ENCODE measurements at places on chromosomes 12 and 14. TPM values are rescaled to one million over a fixed set of nuclear protein-coding genes. Genes with fewer than 3 reads are reported as not detected.

DNA sequence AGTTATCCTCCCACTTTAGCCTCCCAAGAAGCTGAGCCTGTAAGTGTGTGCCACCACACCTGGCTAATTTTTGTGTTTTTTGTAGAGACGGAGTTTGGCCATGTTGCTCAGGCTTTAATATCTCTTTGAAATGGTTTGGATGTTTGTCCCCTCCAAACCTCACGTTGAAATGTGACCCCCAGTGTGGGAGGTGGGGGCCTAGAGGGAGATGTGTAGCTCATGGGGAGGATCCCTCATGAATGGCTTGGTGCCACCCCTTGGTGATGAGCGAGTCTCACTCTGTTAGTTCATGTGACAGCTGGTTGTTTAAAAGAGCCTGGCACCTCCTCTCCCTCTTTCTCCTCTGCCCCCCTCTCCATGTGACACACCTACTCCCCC is 23.6 kb upstream of the TTC7B start:
- H3K36me3 ChIP-seq = no peaks in the 10 kb centered on the region
- H3K4me1 ChIP-seq = peaks cover 10% of the 10 kb centered on the region
- peak overlapping the region; percentile 50 for H3K27ac ChIP-seq
- no peak overlapping the region for H3K4me3 ChIP-seq
- DNase-seq = no peak

GRCh38 chr14:64569138-64569631 is 19.4 kb downstream of the PPP1R36 start:
- no peaks in the 10 kb centered on the region for H3K27me3 ChIP-seq
- peak overlapping the region; percentile 75 for H3K27ac ChIP-seq
- H3K36me3 ChIP-seq = no peaks in the 10 kb centered on the region
- H3K4me3 ChIP-seq = no peak overlapping the region
- no peak for DNase-seq

DNA sequence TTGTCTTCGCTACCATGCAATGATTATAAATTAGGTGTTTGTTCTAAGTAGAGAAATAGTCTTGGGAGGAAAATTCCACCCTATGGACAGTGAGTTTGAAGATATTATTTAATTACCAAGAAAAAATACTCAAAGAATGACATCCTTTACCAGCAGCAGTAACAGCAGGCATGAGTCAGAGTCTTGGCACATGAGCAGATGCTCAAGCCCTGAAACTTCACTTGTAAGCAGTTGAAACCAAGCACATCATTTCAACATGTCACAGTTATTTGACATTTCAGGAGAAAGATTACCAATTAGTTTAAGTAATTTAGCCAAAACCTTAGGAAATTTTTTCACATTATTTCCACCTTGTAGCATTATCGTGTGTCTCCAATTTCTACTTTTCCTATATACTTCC is 99.2 kb downstream of the C12orf50 start:
- H3K4me1 ChIP-seq = peaks cover 5% of the 10 kb centered on the region
- H3K27ac ChIP-seq = no peak overlapping the region
- no peak overlapping the region for H3K4me3 ChIP-seq
- no peaks in the 10 kb centered on the region for H3K36me3 ChIP-seq

SLCO1C1 gene
- total RNA-seq = 0.36 TPM

- H3K4me3 ChIP-seq = no peak overlapping the region
- no peaks in the 10 kb centered on the region for H3K36me3 ChIP-seq
- DNase-seq = no peak
- no peak overlapping the region for H3K27ac ChIP-seq
- H3K27me3 ChIP-seq = peaks cover 9% of the 10 kb centered on the region
Measured at GRCh38 chr14:90137807-90138206, 76.0 kb downstream of the KCNK13 start.

DNA sequence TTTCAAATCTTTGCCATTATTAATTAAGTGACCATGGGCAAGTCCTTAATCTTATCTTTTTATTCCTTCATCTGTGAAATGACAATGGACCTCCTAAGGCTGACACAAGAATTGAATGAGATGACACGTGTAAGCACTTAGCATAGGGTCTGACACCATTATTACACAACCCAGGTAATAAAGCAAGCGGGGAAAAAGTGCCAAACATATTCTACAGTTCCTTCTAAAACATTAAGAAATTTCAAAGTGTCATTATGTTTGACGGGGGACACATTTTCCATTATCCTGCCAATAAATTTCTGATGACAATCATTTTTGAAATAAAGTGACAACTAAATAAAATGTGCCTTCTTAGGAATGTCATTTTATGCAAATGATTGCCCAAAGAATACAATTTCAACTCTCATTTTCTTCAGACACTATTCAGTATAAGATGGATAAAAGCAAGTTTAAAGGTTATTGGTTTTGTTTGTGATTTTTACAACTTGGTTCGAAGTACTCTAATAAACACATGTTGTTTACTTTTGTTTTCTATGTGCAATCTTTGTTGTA is 3.0 kb downstream of the ANKS1B start:
- peaks cover 10% of the 10 kb centered on the region for H3K4me1 ChIP-seq
- no peaks in the 10 kb centered on the region for H3K36me3 ChIP-seq
- DNase-seq = no peak
- H3K27ac ChIP-seq = no peak overlapping the region

DNA sequence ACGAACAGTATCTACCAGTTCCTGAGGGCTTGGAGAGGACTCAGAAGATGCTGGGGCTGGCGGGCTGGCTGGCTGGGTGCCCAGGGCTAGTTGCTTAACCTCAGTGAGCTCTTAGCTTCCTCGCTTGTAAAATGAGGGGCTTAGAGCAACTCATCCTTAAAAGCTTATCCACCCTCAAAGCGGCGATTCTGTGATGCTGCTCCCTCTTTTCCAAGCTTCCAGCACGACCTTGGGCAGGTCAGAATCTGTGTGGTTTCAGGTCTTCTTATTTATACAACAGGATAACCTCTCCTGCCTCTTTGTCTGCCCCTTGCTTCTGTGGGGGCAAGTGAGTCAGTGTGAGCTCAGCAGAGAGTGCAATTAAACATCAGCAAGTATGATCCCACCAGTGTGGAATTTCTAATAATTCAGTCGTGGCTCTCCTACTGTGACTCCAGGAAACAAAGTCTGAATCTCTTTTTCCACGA is 281.8 kb downstream of the KSR2 start:
- H3K27me3 ChIP-seq = peaks cover 13% of the 10 kb centered on the region
- H3K36me3 ChIP-seq = no peaks in the 10 kb centered on the region

GRCh38 chr14:48304729-48305128 is 629.3 kb upstream of the MDGA2 start:
- no peak for DNase-seq
- H3K27ac ChIP-seq = no peak overlapping the region
- H3K4me3 ChIP-seq = no peak overlapping the region
- no peaks in the 10 kb centered on the region for H3K4me1 ChIP-seq
- H3K27me3 ChIP-seq = no peaks in the 10 kb centered on the region

TAPBPL gene
- total RNA-seq = 1.2 TPM

DNA sequence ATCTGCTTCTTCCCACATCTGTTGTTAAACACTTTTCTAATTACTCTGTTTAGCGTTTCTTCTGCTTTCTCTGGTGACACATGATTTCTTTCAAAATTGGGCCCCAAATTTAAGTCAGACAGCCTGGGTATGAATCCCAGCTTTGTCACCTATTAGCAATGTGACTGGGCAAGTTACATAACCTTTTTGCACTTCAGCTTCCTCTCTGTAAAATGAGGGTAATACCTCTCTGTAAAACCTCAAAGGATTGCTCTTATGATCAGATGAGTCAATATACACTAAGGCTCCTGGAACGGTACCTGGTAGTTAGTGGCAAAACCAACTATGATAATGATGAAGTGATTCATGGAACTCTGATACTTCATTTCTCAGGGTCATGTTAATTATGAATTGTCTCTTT is 33.0 kb downstream of the E2F7 start:
- no peak overlapping the region for H3K4me3 ChIP-seq
- no peak for DNase-seq
- no peaks in the 10 kb centered on the region for H3K4me1 ChIP-seq
- no peak overlapping the region for H3K27ac ChIP-seq
- peaks cover 28% of the 10 kb centered on the region for H3K36me3 ChIP-seq
- H3K27me3 ChIP-seq = no peaks in the 10 kb centered on the region

DNA sequence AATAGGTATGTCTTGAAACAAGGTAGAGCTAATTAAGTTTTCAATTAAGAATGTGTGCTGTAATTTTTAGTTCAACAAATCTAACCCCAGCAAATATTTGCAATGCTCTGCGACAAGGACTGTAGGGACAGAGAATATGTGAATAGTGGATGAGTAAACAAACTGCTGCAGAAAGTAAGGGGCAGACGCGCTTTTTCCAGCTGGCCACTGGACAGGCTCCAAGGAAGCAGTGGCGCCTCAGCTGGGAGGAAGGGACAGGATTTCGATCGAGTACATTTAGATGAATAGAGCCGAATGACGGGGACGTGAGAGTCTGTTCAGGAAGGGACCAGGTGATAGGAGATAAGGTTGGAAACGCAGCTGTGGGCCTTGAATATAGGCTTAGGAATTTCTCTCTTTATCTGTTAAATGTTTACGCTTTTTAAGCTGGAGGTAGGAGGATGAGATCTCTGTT is 69.3 kb downstream of the ELK3 start:
- H3K27me3 ChIP-seq = no peaks in the 10 kb centered on the region
- H3K4me3 ChIP-seq = no peak overlapping the region
- no peak overlapping the region for H3K27ac ChIP-seq
- H3K36me3 ChIP-seq = peaks cover 16% of the 10 kb centered on the region

ABCD2 gene
- 0.70 TPM for total RNA-seq

DNA sequence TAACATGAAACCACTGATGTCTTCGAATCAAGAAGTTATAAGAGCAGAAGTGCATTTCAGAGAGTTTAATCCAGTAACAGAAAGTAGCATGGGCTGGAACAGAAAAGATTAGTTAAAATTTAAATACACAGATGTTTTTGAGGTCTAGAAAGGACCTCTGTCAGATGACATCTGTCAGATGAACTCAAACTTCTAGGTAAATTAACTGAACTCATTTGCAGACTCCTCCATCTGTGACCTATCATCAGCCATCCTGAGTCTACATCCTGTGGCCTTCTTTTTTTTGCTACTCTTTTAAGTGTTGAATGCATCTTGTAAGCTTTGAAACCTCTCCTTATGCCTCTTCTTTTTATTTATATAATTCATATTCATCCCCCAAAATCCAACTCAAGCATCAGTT is 53.3 kb downstream of the C2CD5 start:
- H3K4me1 ChIP-seq = no peaks in the 10 kb centered on the region
- no peak overlapping the region for H3K27ac ChIP-seq
- no peaks in the 10 kb centered on the region for H3K27me3 ChIP-seq
- peaks cover 20% of the 10 kb centered on the region for H3K36me3 ChIP-seq

GRCh38 chr12:95731519-95731958 is 59.0 kb downstream of the NTN4 start:
- H3K36me3 ChIP-seq = peaks cover 7% of the 10 kb centered on the region
- no peak for DNase-seq
- H3K27ac ChIP-seq = no peak overlapping the region
- H3K4me1 ChIP-seq = no peaks in the 10 kb centered on the region

DNA sequence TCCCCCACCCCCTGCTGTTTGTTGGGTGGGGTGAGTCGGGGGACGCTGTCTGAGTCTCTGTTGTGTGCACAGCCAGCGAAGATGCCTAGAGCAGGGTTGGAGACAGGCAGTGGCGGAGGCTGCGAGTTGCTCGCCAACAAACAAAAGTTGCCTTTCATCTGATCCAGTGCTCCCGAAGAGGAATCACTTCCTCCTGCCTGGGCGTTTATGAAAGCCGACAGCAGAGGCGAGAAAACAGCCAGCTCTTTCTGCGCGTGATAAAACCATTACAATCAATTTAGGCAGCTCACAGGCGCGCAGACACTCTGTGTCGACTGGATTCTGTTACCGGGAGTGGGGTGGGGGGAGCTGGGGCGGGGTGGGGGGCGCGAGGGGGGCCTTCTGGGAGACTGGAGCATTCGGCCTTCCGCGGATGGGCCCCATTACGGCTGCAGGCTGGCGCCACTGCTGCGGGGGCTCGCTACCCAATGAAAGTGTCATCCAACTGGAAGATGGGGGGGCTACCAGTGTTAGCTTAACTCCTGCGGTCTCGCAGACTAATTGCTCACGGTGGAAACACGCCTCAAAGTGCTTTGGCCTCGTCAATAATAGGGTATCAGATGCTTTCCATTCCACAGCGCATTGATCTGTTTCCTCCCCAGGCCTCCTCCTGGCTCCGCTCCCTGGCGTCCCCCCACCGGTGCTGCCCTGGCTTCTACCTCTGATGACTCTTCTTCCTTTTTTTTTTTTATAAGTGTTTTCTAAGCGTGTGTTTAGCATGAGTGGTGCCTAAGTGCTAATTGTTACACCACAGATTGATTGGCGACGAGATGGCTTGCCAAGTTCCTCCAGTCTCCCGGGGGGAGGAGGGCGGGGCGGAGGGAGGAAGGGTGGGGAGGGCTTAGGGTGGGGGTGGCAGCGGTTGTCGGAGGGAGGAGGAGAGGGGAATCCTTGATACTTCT is 678.4 kb downstream of the MED13L start:
- DNase-seq = peak; percentile 14
- peaks cover 25% of the 10 kb centered on the region for H3K4me1 ChIP-seq

DNA sequence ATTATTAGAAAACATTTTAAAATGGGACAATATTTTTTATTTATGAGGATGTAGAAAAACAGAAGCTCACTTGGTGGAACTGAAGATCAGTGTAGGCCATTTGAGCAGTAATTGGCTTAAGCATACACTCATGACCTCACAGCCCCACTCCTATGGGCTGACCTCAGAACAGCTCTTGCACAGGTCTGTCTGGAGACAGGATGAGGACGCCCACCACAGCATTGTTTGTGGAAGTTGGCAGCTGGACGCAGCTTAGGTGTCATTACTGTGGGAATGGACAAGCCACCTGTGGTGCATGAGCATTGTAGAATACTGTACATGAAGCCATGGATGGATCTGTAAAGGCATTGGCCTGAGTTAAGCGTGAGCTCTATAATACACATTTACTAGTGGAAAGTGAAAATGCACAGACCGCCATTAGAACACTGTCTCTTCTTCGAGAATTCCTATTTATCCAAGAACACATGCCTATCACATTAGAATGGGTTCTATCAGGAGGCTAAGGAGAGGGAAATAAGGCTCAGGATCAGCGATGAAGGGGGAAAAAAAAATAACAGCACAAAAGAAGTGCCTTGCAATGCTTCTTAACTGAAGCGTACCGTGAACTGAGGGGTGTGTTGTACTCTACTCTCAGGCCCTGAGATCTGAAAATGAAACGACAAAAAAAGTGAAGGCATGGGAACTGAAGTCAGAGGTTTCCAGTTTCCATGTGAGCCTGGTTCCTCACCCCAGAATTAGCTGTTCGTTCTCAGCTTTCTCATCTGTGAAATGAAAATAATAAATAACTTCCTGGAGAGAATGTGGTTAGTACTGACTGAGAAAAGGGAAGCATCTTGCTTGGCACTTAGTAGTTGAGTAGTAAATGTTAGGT is 33.6 kb downstream of the KCNA1 start:
- H3K4me3 ChIP-seq = no peak overlapping the region
- no peak overlapping the region for H3K27ac ChIP-seq
- DNase-seq = no peak
- no peaks in the 10 kb centered on the region for H3K36me3 ChIP-seq
- H3K4me1 ChIP-seq = peaks cover 8% of the 10 kb centered on the region

AQP6 gene
- 0.21 TPM for total RNA-seq

CNTN1 gene
- 0.77 TPM for total RNA-seq

DNA sequence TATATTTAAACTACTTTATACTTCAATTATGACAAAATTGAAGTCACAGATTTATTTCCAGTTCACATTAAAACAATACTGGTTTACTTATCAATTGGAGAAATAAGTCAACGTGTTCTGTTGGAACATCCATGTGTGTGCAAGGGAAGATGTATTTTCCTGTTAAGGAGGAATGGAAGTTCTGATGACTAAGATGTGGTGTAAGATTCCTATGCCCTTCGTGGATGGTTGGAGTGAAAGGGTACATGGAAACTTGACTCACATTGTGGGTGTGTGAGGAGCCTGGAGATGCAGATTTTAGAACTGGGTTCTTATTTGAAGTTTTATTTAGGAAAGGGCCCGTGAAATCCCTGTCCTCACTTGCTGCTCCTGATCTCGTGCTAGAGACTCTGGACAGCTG is 95.3 kb downstream of the CATSPERB start:
- no peak for DNase-seq
- H3K4me3 ChIP-seq = no peak overlapping the region
- no peaks in the 10 kb centered on the region for H3K4me1 ChIP-seq
- no peak overlapping the region for H3K27ac ChIP-seq

Data from neural crest cell (in vitro differentiated cells).